Left ventricle myocardium inferior (tissue), 1 donor: ENCODE measurements at places on chromosomes 11 and 22. TPM values are rescaled to one million over a fixed set of nuclear protein-coding genes. Genes with fewer than 3 reads are reported as not detected.

DNA sequence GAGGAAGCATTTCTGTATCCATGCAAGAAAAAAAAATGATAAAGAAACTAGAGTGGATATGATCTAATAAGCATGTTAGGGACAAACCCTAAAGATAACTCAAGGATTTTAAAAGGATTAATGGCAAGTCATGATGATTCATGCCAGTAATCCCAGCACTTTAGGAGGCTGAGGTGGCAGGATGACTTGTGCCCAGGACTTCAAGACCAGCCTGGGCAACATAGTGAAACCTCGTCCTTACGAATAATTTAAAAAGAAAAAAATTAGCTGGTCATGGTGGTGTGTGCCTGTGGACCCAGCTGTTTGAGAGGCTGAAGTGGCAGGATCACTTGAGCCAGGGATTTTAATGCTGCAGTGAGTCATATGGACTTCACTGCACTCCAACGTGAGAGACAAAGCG is 145.5 kb upstream of the BLID start:
- H3K4me1 ChIP-seq = no peaks in the 10 kb centered on the region
- no peaks in the 10 kb centered on the region for H3K36me3 ChIP-seq
- no peak overlapping the region for H3K27ac ChIP-seq
- no peaks in the 10 kb centered on the region for H3K27me3 ChIP-seq
- no peak overlapping the region for H3K4me3 ChIP-seq

DNA sequence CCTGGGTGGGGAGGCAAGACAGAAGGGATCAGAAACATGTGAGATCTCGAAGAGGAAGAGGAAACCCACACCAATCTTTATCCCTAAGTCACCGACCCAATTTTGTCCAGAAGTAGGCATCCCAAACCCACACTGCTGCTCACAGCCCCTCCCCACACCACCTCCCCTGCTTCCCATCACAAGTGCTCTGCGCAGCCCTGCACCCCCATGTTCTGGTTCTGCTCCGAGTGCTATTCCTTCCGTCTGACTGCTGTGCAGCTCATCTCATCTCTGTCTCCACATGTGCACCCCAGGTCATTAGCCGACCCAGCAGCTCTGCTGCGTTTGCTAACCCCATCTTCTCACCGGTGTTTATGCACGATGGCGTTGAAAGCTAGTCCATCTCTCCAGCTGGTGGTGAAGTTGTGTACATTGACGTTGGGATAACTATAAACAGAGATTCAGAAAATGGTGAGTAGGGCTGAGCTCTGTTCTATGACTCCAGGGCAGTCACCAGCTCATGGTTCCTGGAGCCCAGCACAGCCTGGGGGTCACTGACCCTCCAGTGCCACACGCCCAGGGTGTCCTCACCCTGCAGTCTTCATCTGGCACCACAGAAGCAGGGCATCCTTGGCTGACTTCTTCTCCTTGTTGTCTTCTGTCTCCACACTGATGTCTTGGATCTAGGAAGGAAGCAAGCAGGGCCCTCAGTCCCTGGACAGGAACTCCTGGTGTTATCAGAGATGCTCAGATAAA is 15.1 kb downstream of the SPTBN2 start:
- H3K4me1 ChIP-seq = no peaks in the 10 kb centered on the region
- H3K27ac ChIP-seq = no peak overlapping the region
- DNase-seq = no peak
- H3K4me3 ChIP-seq = no peak overlapping the region
- no peaks in the 10 kb centered on the region for H3K36me3 ChIP-seq

DNA sequence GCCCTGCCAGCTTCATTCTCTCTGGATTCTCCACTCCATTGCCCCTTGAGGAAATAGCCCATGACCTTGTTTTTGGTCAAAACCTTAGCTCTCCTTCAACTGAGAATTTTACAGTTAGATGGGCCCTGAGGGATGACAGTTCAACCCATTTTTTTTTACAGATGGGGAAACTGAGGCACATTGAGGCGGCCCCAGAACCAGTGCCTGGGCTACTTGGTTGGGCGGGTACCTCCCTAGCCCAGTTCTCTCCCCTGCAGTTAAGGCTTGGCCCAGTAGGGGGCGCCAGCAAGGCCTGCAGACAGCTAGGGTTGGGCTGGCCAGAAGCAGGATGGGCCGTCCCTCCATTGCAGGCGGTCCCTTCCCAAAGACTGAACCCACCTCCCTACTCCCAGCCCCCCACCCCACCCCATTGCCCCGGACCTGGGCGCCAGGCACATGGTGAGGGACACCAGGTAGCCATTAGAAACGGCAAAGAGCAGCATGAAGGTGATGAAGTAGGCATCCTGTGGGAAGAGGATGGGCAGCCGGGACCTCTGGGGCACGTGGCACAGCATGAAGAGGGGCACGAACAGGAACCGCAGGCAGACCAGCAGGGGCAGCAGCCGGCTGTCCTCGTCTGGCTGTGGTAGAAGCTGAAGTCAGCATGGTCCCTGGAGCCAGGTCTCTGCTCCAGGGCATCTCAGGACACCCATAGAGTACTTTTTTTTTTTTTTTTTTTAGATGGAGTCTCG is 7.6 kb downstream of the SLC29A2 start:
- peak overlapping the region; percentile 12 for H3K27ac ChIP-seq
- H3K4me1 ChIP-seq = peaks cover 9% of the 10 kb centered on the region
- no peak overlapping the region for H3K4me3 ChIP-seq
- peaks cover 8% of the 10 kb centered on the region for H3K36me3 ChIP-seq

SYCE3 gene
- not detected for total RNA-seq

MYOD1 gene
- total RNA-seq = not detected
